ENCODE measurements at places on chromosomes 7 and 10. TPM values are rescaled to one million over a fixed set of nuclear protein-coding genes. Genes with fewer than 3 reads are reported as not detected.

The AFAP1L2 gene
- 2.5 TPM for total RNA-seq

GRCh38 chr7:18495412-18496340, at the start of gene HDAC9:
Gene HDAC9, plus strand, starts transcription at chr7:18495749. Its CDS starts 554 bp downstream, at chr7:18496303.
- DNase-seq: no peak

The ANKMY2 gene
- 13.6 TPM for total RNA-seq

- no peak for DNase-seq
Observed at GRCh38 chr7:129771928-129772479, 160.5 kb downstream of the NRF1 start.

The PRKAR2B gene
- total RNA-seq: 0.29 TPM

All from CD4-positive, alpha-beta memory T cell (primary cell).